Stimulated activated naive CD8-positive, alpha-beta T cell treated with anti-CD3 and anti-CD28 coated beads, Interleukin-15, Interleukin-2, amounts not matched to agents 100 U/mL and 50 U/mL, for 24 hours (primary cell): ENCODE measurements at places on chromosomes 2 and 18.

DNA sequence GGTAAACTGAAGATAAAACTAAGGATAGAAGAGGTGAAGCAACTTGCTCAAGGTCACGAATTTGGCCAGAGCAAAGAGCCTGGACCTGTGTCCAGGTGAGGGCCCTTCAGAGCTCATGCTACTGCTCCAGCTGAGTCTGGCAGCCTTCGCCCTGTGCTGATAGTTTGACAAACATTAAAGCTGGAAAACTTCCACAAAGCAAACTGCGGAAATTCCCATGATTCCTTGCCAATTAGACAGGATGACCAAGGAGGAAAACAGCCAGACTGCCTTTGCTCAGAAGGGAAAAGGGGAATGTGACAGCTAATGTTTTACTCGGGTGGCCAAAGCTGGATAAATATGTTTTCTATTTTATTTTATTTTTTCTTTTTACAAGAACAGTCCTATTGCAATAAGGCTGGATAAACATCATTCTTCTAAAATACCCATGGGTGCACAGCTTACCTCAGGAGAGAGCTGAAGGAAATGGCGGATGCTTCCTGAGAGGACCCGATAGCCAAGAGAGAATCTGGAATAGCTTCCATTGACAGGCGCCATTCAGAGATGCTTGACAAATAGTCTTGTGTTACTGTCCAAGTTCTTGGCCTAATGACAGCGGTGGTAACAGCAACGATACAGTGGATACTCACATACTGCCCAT is 5.3 kb upstream of the CTAGE1 start:
- DNase-seq: no peak

DNA sequence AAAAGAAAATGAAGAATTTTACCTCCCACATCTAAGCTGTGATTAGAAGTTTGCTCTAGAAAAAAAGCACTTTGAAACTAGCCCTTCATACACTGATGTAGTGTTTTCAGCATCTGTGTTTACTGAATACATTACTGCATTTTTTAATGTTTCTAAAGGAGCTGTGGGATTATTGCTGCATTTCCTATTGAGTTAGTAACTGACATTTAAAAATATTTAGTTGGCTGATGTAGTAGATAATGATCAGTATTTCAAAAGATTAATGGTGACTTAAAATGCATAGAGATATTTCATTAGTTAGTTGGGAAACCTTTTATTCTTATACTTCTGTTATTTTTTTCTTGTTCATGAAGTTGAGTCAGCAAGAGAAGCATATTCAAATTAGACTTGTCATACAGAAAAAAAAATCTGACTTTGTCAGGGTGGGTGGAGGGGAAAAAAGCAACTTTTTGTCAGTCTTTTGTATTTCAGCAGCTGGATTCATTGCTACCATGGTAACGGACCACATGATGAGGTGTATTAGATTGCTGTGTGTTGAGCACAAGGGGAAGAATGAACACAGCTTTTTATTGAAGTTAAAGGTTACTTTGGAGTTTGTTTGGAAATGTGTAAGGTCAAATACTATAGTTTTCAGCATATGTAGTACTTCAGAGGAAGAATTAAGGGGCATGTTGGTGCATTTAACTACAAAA is at the start of gene DTNA:
Gene DTNA (plus strand): TSS at position 549 of the 692 bp plus-strand sequence. CDS start 45,679 bp downstream, outside the sequence.
- no peak for DNase-seq

- DNase-seq: no peak
Observed at GRCh38 chr2:205189301-205189700, 493.0 kb upstream of the NRP2 start.

DNA sequence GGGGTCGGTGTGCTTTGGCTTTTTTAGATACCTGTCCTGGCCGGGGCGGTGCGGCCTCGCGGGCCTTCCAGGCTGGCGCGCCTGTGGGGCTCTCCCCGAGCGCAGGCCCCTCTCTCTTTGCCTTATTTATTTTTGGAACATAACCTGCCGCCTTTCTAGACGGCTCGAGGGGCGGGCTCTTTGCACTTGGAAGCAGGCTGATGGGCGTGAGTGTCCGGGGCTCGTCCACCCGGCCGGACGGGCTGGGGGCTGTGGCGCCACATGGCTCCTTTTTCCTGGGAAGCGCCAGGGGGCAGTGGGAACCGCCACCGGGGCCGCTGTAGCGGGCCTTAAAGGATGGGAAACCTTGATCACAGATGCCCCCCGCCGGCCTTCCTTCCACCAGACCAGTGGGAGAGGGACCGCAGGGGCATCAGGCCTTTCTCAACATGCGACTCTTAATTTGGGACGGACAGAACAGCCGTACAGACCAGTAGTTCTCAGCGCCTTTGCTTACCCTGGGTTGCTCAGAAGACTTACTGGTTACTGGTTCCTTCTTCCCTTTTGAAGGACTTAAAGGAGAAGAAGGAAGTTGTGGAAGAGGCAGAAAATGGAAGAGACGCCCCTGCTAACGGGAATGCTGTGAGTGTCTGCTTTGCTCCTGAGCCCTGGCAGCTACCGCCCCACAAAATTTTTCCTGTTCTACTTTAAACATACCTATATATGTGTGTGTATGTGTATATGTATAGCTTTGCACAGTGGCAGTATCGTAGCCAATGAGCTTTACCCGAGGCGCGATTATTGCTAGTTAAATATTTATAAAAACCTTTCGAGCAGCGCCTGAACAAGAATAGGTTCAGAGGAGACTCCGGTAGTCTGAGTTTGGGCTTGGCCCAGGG is 2.7 kb downstream of the PTMA start:
- peak; percentile 34 for DNase-seq

GRCh38 chr2:219228041-219228910 is 1.2 kb downstream of the ATG9A start:
- DNase-seq: no peak

DNA sequence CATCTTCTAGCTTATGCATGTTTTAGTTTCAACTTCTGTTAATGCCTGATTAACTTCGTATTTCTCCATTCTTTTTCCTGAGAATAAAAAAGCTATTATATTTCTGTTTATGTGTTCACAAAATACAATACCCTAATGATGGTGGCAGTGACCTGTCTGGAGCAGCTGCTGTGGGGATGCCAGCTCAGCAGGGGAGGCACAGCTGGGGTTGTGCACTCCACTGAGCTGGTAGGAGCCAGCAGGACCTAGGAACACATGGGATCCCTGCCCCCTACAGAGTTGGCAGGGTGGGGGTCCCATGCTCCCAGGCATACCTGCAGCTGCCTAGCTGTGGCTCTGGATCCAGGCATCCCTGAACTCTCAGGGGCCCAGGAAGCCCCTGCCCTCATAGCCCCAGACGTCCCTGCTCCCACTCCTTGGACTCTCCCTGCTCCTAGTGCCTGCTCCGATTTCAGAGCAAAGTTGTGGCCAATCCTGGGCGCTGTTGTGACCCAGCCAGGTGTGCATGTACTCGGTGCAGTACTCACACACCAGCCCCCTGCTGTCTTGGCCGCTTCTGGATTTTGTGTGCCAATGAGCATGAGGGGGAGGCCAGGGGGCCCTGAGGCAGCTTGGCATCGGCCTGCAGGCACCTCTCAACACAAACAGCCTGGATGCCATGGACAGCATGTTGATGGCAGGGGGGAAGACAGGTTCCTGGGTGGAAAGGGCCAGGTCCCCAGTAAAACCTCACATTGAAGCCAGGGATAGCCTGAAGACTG is 546.0 kb downstream of the ZNF804A start:
- DNase-seq: no peak

DNA sequence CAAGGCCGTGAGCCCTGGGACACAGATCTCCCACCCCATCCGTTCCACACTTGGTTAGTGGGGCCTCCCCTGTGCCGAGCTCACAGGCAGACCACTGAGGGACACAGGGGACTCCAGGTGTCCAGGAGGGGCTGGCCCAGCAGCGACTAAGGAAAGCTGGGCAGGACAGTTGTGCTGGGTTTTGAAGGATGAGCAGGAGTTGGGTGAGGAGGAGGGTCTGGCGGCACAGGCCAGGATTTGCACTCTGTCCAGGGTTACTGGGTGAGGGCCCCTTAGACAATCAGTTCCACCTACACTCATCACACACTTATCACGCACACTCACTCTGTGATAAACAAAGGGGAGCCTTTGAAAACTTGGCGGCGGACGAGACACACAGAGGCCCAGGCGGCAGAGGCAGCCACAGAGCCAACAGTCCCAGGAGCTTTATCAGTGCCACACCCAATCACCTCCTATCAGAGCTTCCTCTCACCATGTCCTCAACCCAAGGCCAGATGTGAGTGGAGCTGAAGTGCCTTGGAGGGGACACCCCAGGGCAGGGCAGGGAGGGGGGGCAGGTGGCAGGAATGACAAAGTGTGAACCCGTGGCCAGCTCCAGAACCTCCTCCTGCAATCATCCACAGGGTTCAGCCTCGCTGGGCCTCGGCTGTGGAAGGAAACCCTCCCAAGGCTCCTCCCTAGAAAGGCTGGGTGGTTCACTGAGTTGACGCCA is 26.6 kb downstream of the BIN1 start:
- DNase-seq: no peak

GRCh38 chr2:203871371-203871983 is 3.9 kb downstream of the CTLA4 start:
- no peak for DNase-seq

GRCh38 chr2:156333951-156334495 is 1.5 kb upstream of the NR4A2 start:
- DNase-seq: peak; percentile 84

- DNase-seq: no peak
Observed at GRCh38 chr2:44550561-44550960, 188.8 kb downstream of the CAMKMT start.

- DNase-seq: no peak
Observed at GRCh38 chr2:67896076-67896475, 166.7 kb downstream of the C1D start.

- peak; percentile 15 for DNase-seq
Observed at GRCh38 chr2:3738454-3738853, 35.1 kb downstream of the DCDC2C start.

- DNase-seq: no peak
Observed at GRCh38 chr2:165909466-165909865, 44.1 kb downstream of the TTC21B start.

DNA sequence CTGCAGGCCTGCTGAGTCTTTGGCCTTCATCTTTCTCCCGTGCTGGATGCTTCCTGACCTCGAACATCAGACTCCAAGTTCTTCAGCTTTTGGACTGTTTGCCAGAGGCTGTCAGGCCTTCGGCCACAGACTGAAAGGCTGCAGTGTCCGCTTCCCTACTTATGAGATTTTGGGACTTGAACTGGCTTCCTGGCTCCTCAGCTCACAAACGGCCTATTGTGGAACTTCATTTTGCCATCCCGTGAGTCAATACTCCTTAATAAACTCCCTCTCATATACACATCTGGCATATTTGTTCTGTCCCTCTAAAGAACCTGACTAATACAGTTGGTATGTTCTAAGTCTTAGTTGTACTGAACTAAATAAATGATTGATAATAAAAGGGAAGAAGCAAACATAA is 702.8 kb upstream of the LINC00305 start:
- DNase-seq: no peak

- no peak for DNase-seq
Observed at GRCh38 chr2:26559044-26559405, 81.1 kb upstream of the OTOF start.

GRCh38 chr2:238730001-238730669 is 117.8 kb upstream of the TWIST2 start:
- DNase-seq: no peak

DNA sequence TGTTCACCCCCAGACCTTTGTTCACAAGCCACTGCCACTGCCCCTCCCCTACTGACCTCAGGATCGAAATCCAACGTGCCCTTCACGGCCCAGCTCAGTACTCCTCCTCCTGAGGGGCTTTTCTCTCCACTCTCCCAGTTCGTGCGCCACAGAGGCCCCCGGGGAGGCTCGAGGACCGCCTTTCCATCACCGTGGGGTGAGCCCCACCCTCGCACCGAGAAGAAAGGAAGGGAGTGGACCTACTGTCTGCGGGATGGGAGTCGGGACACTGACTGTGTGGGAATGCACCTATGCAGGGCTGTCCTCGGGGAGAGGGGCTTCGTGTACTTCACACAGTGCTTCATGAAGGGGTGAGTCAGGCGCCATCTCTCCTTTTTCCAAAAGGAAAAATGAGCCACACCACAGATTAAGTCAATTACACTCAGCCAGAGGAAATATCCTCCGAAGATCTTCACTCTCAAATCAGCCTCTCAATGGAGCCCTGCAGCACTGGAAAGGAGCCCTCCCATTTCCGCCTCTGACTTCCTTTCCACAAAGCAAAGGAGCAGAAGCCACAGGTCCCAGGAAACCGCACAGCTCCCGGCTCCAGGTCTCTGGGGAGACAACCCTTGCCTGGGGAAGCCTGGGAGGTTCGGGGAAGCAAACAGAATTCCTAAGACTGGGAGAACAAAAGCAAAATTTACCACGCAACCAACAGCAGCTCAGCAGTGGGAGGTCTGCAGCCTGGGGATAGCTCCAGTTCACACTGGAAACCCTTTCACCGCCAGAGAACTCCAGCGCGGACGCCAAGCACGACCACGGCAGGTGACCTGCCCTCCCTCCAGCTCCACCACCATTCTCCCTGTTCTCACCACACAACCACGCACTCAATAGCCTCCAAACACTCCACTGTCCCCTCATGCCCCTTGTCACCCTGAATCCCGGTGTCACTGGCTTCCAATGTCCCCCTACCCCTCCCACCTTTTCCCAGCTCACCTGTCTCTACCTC is 21.6 kb downstream of the ADCY3 start:
- DNase-seq: no peak

DNA sequence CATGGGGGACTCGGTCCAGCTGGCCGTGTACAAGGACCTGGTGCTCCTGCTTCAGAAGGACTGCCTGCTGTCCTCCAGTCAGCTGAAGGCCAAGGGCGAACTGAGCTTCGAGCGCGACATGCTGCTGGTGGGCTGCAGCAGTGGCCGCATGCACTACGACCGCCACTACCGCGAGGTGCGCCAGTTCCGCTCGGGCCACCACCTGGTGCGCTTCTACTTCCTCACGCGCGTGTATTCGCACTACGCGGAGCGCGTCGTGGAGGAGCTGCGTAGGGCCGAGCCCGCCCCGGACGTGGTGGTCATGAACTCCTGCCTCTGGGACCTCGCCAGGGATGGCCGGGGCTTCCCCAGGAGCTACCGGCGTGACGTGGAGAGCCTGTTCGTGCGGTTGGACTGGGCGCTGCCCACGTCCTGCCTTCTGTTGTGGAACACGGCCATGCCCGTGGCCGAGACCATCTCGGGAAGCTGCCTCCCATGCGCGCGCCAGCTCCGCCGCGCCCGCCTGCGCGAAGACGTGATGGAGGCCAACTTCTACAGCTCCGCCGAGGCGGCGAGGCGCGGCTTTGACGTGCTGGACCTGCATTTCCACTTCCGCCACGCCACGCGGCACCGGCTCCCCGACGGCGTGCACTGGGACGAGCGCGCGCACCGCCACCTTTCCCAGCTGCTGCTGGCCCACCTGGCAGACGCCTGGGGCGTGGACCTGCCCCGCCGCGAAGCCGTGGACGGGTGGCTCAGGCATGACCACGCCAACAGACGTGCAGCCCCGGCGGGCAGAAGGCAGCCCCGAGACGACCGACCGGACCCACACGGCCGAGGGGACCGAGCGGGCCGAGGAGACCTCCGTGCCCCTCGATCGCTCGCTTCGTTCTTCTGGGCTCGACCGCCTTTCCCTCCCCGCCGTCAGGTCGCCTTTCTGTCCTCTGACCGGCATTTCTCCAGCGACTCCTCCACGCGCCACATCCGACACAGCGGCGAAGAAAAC is 293.9 kb upstream of the ERBB4 start:
- DNase-seq: no peak
